NCI-H774 (cell line): ENCODE measurements at places on chromosomes 3 and 15.

- DNase-seq = no peak
These were observed 185.1 kb downstream of the GOLGA6L6 start for GRCh38 chr15:20356444-20356910.

DNA sequence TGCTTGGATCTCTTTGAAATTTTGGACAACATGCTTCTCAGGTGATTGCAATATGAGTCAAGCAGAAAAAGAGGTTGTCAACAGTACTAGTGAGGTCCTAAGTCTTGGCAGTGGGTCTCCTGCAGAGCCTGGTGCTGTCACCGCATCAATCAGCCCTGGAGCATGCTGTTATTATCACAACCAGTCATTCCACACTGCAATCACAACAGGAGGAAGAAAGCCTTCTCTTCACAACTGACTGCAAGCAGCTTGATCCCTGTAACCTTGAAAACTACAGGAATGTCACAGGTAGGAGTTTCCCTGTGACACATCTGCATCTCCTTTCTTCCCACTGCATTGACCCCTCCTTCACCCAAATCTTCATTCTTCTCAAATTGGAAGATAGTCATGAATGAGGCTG, 451.1 kb upstream of the ATP11B start:
- no peak for DNase-seq

GRCh38 chr15:37102305-37103162, 2.2 kb upstream of the MEIS2 start:
- peak; percentile 45 for DNase-seq

GRCh38 chr3:122929188-122930062, 98.1 kb downstream of the SEMA5B start:
- DNase-seq = no peak

GRCh38 chr3:48743773-48744172, 26.8 kb upstream of the IP6K2 start:
- DNase-seq = no peak

DNA sequence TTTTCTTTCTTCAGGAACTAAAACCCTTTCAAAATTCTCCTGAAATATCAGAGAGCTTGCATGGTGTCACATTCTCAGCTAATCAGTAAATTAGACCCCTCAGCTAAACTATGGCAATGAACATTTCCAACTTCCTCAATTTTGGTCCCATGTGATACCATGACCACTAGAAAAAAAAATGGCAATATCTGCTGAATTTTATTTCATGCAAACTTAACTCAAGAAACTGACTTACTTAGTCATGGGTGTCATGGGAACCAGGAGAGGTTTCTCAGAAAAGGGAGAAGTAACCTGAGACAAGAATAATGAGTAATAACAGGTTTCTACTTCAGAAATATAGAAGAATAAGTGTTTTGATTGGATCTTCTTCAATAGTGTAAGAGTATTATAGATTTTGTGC, 784.6 kb upstream of the ALCAM start:
- DNase-seq = no peak

GRCh38 chr15:25776071-25776746, 86.9 kb downstream of the ATP10A start:
- no peak for DNase-seq

GRCh38 chr3:55875113-55875512, 388.0 kb upstream of the WNT5A start:
- no peak for DNase-seq

- no peak for DNase-seq
These were observed 23.0 kb downstream of the LIMD1 start for GRCh38 chr3:45617430-45618080.

DNA sequence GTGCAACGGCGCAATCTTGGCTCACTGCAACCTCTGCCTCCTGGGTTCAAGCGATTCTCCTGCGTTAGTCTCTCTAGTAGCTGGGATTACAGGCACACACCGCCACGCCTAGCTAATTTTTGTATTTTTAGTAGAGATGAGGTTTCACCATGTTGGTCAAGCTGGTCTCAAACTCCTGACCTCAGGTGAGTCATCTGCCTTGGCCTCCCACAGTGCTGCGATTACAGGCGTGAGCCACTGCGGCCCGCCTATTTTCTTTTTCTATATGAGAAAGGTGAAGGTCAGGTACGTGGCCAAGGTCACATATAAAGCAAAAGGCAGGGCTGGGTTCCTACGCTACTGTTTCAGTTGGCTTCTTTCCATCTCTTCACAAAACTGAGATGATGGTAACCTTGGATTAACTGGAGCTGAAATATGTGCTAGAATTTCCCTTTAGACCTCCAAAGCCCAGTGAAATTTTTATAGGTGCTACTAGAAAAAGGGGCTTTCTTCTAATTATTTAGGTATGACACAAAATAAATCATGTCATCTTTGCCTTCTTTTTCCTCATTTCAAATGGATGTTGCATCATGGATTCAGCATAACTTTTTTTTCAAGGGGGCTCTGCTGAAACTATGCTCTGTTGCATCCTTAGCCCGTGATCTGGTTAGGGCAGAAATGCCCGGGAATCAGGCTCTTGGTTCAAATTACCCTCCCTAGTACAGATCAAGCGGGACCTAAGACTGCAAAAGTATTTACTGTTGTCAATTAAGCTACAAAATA, 68.5 kb downstream of the MYO1E start:
- no peak for DNase-seq

- DNase-seq = no peak
These were observed 79.9 kb downstream of the VGLL4 start for GRCh38 chr3:11563865-11564185.

DNA sequence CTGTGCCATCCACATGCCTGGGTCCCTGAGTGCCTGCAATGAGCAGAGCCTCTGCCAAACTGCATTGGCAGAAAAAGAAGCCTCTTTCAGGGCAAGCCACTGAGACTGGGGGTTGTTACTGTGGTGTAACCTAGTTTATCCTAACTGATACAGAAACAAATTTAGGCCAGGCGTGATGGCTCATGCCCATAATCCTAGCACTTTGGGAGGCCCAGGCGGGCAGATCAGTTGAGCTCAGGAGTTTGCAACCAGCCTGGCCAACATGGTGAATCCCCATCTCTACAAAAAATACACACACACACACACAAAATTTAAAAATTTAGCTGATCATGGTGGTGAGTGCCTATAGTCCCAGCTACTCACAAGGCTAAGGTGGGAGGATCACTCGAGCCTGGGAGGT, 221.6 kb downstream of the TBC1D2B start:
- no peak for DNase-seq

- no peak for DNase-seq
These were observed 51.0 kb upstream of the ATOSA start for GRCh38 chr15:52730173-52730572.

DNA sequence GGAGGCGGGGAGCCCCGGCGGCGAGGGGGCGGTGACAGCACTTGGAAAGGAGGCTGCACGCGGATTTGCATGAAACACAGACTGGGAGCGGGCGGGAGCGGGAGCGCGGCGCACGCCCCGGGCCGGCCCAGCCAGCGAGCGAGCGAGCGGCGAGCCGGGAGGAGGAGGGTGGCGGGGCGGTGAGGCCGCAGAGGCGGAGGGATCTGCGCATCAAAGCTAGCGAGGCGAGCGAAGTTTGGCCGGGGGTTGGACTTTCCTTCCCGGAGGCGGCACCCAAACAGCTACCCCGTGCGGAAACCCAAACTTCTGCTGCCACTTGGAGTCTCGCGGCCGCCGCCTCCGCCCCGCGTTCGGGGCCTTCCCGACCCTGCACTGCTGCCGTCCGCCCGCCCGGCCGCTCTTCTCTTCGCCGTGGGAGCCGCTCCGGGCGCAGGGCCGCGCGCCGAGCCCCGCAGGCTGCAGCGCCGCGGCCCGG, at the start of gene SMAD3:
Gene SMAD3 (plus strand): TSS at position 72 of the 475 bp plus-strand sequence. CDS start 553 bp downstream, outside the sequence.
- DNase-seq = peak; percentile 74

- no peak for DNase-seq
These were observed 58.1 kb upstream of the P3H2 start for GRCh38 chr3:190178779-190179178.

- no peak for DNase-seq
These were observed at the start of gene CHRNA3 for GRCh38 chr15:78620527-78621421. Gene CHRNA3 (minus strand): TSS chr15:78620996. CDS start chr15:78620794, 202 bp downstream.
